ENCODE measurements at places on chromosomes 1 and 21.

DNA sequence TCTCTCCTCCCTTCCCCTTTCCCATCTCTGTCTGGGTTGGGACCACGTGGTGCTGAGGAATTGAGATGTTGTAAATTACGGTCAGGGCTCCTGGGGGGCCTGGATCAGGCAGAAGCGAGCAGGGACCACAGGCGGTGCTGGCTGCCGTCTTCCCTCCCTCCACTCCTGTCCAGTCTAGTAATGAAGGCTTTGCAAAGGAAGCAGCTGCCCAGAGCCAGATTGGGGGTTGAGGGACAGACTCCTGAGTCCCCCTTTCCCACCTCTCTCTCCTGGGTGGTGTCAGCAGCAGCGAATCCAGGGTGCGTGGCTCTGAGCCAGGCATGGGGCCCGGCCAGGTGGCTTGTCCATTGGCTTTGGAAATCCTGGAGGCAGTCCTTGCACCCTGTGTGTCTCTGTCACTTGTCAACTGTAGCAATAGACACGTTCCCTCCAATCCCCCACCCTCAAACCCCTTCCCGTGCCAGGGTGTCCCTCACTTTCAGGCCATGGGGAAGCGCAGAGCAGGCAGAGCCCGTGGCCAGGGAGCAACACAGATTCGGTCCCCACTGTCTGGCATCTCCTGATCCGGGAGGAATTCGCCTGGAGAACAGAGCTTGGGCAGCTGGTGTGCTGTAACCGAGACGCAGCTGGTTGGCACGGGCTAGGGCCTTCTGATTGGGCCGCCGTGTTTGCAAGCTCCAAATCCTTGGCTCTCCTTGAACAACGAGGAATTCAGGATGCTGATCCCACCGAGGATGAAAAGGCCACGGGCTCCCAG, 64.8 kb upstream of the WNT4 start:
- DNase-seq: no peak

DNA sequence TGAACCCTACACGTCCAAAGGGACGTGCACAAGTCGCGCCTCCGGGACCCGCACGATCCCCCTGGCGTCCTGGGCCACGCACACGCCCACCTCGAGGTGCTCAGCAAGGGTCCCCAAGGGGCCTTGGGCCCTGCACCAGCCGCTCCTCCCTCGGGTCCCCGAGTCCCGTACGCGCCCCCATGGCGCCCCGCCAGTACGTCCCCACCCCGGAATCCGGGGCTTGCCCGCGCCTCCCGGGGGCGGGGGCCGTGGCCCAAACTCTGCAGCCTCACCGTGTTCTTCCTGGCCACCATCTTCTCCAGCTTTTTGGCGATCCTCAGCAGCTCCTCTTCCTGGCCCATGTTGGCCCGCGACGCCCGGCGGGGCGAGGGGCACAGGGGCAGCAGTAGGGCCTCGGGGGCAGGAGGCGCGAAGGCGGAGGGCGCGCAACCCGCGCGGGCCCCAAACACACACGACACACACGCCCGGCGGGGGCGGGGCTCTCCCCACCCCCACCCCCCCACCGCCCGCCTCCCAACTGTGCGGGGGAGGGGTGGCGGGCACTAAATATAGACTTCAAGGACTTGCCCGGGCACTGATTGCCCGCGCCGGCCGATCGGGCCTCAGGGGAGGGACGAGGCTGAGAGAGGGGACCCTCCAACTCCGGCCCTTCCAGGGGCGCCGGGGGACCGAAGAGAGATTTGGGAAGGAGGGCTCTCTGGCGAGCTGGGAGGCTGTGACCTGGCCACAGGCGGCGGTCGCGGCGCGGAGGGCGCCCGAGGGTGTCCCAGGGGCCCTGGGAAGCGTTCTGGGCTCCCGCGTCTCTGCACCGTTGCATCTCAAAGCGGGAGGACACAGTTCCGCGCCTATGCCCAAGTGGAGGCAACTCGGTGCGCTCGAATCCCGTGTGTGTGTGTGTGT, at the start of gene TCEA3:
TSS of gene TCEA3 (minus strand) at position 456 of the 900 bp plus-strand sequence. CDS start at position 341, 115 bp downstream.
- no peak for DNase-seq

GRCh38 chr1:32715901-32716311, 13.3 kb upstream of the SYNC start:
- DNase-seq: no peak

- no peak for DNase-seq
Measured at GRCh38 chr1:241624935-241625334, 15.2 kb downstream of the CHML start.

GRCh38 chr1:115374598-115374997, 36.5 kb upstream of the NGF start:
- no peak for DNase-seq

GRCh38 chr1:114462341-114462740, 48.7 kb downstream of the TRIM33 start:
- DNase-seq: no peak

GRCh38 chr21:32494934-32495709, 82.6 kb downstream of the EVA1C start:
- DNase-seq: no peak

- DNase-seq: no peak
Measured at GRCh38 chr1:212256369-212256768, 28.8 kb upstream of the PPP2R5A start.

DNA sequence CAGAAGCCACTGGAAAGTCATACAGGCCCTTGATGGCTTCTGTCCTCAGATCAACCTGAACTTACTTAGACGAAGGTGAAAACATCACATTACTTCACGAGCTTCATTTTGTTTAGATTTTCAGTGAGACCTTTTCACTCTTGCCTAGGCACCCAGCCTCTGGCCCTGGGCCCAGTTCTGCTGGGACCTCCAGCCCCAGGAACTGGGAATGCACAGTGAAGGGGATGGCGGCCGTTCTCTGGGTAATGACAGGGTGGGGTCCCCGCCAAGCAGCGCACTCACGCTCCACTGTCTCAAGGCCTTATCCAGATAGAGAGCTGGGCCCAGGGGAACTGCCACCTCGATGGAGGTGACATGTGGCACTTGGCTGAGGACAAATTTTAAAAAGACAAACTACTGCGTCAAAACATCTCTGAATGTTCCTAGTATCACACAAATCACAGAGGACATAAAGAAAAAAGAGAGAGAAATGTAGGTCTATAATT, 54.8 kb downstream of the NPHP4 start:
- no peak for DNase-seq

- DNase-seq: no peak
Measured at GRCh38 chr1:156086256-156086662, 4.0 kb upstream of the MEX3A start.

- no peak for DNase-seq
Measured at GRCh38 chr1:64472040-64472376, 2.1 kb downstream of the CACHD1 start.

DNA sequence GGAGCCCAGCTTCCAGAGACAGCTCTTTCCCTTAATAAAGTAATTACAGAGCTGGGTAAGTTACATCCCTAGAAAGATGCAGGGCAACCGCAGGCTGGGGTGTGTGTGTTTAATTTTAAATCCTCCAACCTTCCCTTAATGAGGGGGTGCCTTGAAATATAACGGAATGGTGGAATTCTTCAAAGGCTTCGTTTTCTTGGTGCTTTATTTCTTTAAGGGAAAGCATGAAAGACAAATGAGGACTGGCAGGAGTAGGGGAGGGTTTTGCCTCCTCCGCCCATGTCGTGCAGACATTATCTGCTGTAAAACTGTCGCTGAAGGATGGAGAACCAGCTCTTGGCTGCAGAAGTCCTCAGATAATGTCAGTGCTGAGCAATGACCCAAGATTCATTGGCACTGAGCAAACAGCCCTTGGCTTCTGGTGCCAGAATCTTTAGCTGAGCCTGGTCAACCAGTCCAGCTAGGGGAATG, 15.5 kb downstream of the SLC6A17 start:
- DNase-seq: no peak
